ENCODE measurements at places on chromosomes 12 and 14.

DNA sequence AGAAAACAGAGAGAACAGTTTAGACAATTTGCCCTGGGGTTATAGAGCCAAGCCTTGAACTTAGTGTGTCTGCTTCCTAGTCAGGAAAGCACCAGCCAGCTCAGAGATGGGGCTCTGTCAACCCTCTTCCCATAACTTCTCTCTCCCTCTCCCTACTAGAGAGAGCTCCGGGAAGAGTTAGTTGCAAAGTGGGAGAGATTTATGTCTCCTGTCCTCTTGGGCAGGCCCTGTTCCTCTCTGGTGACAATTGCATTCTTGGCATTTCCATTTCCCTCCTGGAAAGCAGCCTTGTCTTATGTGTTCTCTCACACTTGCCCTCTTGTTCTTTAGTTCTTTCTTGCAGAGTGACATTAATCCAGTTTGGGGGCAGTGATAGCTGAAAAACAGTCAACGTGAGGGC is 42.1 kb upstream of the TUNAR start:
- no peak for DNase-seq

DNA sequence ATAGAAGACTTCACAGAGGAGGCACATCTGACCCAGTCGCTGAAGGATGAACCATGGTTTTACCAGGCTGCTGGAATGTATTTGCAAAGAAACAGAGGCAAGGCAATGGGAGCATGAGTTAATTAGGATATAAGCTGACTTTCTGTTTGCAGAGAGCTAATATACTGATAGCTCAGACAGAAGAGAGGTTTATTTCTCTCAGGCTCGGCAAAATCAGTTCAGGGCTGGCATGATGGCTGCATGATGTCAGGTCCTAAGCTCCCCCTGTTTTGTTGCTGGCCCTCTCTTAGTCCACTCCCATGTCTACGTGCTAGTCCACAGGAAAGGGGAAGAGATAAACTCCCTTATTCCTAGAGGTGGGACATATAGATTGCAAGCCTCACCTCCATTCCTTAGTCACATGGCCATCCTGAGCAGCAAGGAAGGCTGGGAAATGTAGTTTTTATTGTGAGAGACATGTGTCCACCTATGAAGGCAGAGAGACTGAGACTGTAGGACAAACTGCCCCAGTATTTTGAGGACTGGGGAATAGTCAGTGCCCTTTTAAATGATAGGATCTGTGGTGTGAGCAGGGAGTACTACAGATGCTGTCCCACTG is 224.5 kb downstream of the VRK1 start:
- DNase-seq: no peak

- no peak for DNase-seq
Observed at GRCh38 chr14:36241183-36241582, 64.7 kb upstream of the PTCSC3 start.

GRCh38 chr12:132488127-132489077 is 1.5 kb upstream of the FBRSL1 start:
- DNase-seq: no peak

- DNase-seq: no peak
Observed at GRCh38 chr12:120847392-120847791, 56.8 kb downstream of the SPPL3 start.

DNA sequence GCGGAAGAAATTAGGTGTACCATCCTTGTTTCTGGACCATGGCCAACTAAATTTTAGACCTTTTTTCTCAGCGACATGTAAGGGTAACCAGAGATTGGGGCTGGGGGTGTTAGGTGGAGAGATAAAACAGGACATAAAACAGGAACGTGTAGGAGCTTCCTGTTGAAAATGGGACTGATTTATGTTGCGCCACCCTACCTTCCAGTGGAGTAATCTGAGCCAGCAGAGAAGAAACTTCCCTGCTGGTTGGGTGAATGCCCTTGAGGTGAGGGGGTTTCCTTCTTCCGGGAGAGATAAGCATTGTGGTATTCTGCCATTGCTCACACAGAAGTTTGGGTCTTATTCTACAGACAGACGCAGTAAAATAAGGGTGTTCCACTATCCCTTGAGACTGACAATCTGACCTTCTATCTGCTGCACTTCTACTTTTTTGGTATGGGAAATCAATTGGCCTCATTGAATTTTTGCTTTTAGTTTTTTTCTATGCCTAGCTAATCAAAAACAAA is 417.6 kb downstream of the PCNX1 start:
- DNase-seq: no peak

- no peak for DNase-seq
Observed at GRCh38 chr12:48938805-48939204, 13.5 kb upstream of the FKBP11 start.

DNA sequence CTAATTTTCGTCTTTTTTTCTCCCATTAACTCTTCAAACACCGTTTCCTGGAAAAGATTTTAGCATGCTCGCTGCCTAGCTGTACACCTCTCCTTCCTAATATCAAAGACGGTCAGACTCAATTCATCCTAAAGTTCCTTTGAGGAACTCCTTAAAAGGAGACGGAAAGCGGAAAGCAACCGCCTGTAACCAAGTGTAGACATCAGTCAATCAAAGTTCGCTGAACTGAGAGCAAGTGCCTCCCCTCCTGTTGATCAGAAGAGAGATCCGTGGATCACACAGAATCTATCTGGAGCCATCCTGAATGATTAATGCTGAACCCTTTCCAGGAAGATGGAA is 412 bp upstream of the TEP1 start:
- no peak for DNase-seq

- DNase-seq: no peak
Observed at GRCh38 chr12:88947486-88948043, 367.3 kb upstream of the KITLG start.

GRCh38 chr12:12217018-12217359 is 49.9 kb downstream of the LRP6 start:
- no peak for DNase-seq

GRCh38 chr14:23580948-23581281 is 2.3 kb upstream of the JPH4 start:
- no peak for DNase-seq

- DNase-seq: no peak
Observed at GRCh38 chr14:82915381-82915780, 1381.7 kb upstream of the SEL1L start.

GRCh38 chr12:109880938-109881337 is 597 bp upstream of the GLTP start:
- no peak for DNase-seq

DNA sequence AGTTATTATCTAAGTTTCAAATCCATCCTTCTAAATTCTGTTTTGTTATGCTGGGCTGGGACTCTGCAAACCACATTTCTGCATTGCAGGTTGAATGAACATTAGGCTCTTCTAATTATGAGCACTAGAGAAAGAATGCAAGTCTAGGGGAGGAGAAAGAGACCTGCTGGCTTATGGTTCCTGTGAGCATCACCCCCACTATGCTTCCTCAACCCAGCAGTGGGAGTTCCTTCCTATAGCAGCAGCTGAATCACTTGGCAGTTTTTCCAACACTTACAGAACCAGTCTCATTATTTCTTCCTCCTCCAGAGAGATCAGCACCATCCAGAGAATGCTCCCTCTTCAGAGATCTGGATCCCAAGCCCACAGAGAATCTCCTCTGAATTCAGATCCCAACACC is 297.7 kb upstream of the CLEC14A start:
- no peak for DNase-seq

- DNase-seq: no peak
Observed at GRCh38 chr14:88983755-88984154, 159.3 kb downstream of the TTC8 start.

GRCh38 chr12:12542964-12543363 is 19.7 kb downstream of the DUSP16 start:
- DNase-seq: no peak

DNA sequence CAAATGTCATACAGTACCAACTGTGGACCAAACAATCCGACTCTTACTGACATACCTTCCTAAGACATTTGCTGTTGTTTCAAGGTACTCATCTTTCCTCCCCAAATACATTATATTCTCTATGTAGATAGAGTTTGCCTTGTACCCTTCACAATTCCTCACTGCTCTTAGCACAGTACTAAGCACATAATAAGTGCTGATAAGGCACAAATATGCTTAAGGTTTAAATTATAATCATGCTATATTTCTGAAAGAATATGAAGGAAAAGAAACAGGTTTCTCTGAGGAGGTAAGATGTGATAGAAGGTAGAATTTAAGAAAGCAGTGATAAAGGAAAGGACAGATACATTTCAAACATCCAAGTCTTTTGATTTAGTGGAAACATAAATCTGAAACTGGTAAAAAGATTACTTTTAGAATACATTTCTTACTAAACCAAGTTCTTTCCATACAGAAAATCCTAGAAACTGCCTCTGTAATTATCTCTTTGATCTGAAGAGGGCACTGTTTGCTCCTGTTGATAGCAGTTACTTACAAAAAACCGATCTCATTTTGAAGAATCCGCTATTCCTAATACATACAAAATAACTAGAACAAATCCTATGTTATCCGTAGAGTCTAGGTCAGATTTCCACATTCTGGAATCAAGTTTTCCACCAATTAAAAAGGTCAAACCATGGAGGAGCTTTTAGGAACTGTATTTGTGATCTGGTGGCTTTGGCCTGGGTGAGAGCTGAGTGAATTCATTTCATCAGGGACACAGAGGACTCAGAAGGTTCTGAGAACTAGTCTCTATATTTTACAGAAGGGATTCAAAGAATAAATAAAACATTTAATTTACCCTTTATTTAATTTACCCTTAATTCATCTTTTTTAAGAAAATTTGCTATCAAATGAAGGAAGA is 311.9 kb downstream of the DAD1 start:
- DNase-seq: no peak

DNA sequence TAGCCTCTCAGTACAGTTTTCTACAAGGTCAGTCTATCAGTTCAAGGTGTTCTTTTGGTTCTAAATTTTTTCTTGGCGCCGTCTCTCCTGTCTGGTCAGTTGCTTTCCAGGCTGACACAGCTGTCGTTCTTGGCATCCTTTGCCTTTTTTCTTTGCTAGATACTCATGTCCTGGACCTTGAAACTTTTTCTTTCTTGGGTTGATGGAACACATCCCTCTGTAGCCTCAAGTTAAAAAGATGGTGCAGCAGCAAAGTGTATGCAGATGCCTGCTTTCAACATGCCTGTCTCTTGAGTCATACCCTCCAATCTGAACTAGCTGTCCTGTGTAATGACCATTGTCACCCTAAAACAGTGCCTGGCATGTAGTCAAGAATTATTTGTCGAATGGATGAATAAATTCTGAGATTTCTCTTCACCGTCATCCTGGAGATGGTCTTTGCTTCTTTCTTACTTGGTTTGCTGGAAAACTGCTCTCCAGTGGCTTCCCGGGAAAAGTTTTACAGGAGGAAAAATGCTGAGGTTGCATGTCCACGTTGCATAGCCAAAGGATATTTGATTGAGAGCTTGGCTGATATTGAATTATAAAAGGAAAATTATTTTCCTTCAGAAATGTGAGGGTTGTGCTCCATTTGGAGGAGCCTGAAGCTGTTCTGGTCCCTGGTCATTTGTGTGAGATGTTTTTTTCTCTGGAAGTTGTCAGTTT is 4.6 kb downstream of the NYNRIN start:
- no peak for DNase-seq

DNA sequence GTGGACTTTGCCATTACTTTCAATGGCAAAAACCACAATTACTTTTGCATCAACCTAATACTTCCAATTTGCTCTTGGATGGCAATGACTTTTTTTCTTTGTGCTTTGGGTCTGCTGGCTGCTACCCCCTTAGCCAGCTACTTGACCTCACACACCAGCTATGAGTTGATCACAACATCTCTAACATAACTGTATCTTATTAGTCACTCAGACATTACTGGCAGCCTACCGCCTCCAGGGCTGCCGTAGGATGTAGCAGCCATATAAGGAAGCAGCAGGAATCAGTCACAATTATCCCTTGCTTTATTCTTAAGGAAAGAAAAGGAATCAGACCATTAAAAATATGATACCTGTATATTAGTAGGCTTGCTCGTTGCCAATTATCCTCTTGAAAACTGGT is 260.5 kb downstream of the ADAMTS20 start:
- DNase-seq: no peak

DNA sequence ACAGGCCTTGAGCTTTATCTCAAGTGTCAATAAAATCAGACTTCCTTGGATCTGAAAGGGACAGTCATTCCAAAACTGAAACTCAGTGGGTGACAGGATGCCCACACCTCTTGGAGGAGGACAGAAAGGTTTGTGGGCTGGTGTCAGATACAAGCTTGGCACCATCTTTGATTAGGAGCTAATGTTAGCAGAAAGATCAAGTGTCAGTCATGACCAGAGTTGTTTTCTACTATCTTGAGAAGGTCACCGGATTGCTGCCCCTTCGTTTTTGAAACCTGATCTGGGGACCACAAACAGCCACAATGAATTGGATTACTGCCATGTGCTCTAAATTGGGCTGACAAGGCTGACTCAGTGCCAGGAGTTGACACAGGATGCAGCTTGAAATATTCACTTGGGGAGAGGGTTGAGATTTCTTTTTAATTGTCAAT is 88.3 kb downstream of the OTOGL start:
- DNase-seq: no peak

GRCh38 chr14:39430762-39431415 is 1.3 kb downstream of the FBXO33 start:
- DNase-seq: no peak

GRCh38 chr12:49646871-49647654 is 23.7 kb downstream of the PRPF40B start:
- DNase-seq: no peak

GRCh38 chr12:115799610-115800009 is 477.9 kb downstream of the MED13L start:
- DNase-seq: no peak

All from type B pancreatic cell (in vitro differentiated cells).